Motor neuron (in vitro differentiated cells): ENCODE measurements at places on chromosomes 1 and 21. TPM values are rescaled to one million over a fixed set of nuclear protein-coding genes. Genes with fewer than 3 reads are reported as not detected.
A peak's percentile ranks its signal among the peaks of the same experiment; 100 is the strongest.

GRCh38 chr1:23424293-23425192 is at the start of gene TCEA3:
TCEA3 (minus strand) TSS chr1:23424748; CDS start chr1:23424633, 115 bp downstream.
- peak; percentile 66 for ATAC-seq

DNA sequence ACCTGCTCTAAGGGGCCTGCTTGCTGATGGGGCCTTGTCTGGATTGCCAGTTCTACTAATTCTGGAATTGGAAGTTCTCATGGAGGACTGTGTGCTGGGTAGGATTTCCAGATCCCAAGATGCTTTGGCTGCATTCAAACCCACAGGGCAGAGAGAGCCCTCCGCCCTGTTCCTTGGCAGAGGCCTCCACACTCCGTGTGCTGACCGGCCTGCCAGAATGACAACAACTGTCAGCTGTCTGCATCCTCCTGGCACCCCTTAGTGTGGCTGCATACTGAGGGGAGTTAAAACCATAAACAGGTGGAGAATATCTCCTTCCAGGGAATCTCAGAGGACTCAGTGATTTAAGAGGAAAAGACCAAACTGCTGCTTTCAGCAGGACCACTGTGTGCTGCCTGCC is 60.7 kb downstream of the ADARB1 start:
- no peak for ATAC-seq

DNA sequence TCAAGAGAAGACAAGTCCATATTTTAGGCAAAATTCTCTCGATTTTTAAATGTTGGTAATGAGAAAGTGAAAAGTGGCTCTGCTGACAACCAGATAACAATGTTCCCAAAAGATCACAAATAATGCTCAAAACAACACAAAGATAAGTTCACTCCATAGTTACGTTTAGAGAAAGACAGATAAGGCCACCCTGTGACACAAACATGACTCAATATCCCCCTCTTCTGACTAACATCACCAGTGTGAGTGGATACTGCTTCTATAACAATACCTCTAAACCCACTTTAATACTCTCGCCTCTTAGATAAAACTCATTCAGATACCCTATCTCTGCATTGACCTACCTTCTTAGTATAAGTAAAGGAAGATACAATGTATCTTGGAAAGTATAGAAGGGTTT is 51.2 kb upstream of the RGS7 start:
- no peak for ATAC-seq

- ATAC-seq, result no peak
Observed at GRCh38 chr21:14527696-14528652, 18.1 kb downstream of the SAMSN1 start.

- no peak for ATAC-seq
Observed at GRCh38 chr1:224427346-224427745, 7.3 kb downstream of the WDR26 start.

GRCh38 chr21:44758781-44759627 is 42.6 kb downstream of the UBE2G2 start:
- no peak for ATAC-seq

GRCh38 chr1:54834007-54834541 is 33.0 kb upstream of the TTC22 start:
- no peak for ATAC-seq

GRCh38 chr21:28904961-28905435 is 87.7 kb downstream of the LTN1 start:
- ATAC-seq, result no peak

DNA sequence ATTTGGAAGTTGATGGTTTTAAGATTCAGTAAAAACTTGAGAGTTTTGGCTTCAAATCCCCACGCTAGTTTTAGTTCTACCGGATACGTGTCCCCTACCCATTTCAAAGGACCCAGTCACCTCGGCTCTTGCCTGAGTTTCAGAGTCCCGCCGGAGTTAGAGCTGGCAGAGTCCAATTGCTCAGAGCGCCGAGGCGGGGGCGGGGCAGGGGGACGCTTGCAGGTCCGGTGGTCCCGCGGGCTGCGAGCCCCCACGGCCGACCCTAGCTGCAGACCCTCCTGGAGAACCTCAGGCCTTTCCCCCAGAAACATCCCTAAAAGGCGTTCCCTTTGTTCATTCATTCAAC is 765 bp upstream of the VPS45 start:
- ATAC-seq, result peak; percentile 46

DNA sequence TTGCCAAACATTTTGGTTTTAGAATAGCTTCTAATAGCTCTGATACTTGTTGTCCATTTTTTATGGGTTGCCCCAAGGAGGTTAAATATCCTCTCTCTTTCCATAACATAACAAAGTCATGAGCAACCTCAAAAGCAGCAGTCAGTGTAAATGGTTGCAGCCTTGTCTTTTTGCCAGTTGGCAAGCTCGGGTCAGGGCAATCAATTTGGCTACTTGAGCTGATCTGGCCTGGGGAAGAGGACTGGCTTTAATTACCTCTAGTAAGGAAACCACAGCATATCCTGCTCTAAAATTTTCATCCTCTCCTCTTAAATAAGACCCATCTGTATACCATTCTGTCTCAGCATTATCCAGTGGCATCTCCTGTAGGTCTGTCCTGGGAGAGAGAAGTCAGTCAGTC is 21.2 kb upstream of the FMO4 start:
- ATAC-seq, result no peak

Gene OVAAL
- 0.05 and 0.13 TPM in 2 replicates for total RNA-seq

Gene CCT8
- total RNA-seq, result 117 and 129 TPM in 2 replicates

Gene PDZK1
- total RNA-seq, result 1.5 and 2.0 TPM in 2 replicates

Gene CYP2J2
- total RNA-seq, result not detected in 2 replicates

Gene KCNJ10
- total RNA-seq, result 0.54 and 0.59 TPM in 2 replicates

Gene OPTC
- total RNA-seq, result not detected in 2 replicates

Gene GPR37L1
- 0.60 and 0.81 TPM in 2 replicates for total RNA-seq

Gene SLC44A3
- total RNA-seq, result 0.31 and 1.2 TPM in 2 replicates

Gene S100A12
- total RNA-seq, result not detected in 2 replicates

Gene PDC
- 1.1 and 1.7 TPM in 2 replicates for total RNA-seq
